Stimulated activated CD8-positive, alpha-beta memory T cell treated with anti-CD3 and anti-CD28 coated beads, Interleukin-2, amount 100 ng/mL, for 1 hour (primary cell): ENCODE measurements at places on chromosomes 2 and 18.

GRCh38 chr2:30231996-30232800 lies 864 bp downstream of the LBH start:
- peak; percentile 56 for DNase-seq

- DNase-seq = no peak
Measured at GRCh38 chr2:121649149-121649595, at the start of gene CLASP1. CLASP1 (minus strand) TSS chr2:121649462; CDS start chr2:121605895, 43,567 bp downstream.

DNA sequence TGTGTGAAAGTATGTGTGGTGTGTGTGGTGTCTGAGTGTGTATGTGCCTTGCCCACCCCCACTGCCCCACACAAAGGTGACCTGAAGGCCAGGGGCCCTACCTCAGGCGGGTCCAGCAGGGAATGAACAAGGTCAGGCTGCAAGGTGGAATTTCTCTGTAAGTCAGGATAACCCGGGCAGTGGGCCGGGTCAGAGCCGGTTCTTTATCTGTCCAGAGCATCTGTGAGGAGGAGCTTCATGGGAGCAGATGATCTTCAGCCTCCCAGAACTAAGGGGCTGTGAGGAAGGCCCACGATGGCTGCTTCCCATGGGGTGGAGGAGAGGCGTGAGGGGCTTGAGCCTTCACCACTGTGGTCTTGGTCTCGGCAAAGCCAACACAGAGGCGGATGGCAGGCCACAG lies 150.3 kb downstream of the TFCP2L1 start:
- no peak for DNase-seq

DNA sequence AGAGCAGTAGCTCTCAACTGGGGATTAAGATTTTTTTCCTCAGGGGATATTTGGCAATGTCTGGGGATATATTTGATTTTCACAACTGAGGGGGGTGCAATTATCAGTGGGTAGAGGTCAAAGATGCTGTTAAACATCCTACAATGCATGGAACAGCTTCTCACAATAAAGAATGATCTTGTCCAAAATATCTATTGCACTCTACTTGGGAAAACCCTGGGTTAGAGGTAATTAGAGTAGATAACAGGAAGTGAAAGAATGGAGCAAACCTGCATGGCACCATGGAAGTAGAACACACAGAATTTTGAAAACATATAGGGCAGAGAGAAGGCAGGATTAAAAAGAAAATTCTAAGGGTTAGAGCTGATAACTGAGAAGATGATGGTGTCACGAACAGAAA lies 26.4 kb upstream of the PPM1B start:
- DNase-seq = no peak

- DNase-seq = no peak
Measured at GRCh38 chr2:70103531-70104061, 16.3 kb downstream of the PCBP1 start.

- no peak for DNase-seq
Measured at GRCh38 chr2:31729065-31729439, 148.3 kb upstream of the SRD5A2 start.

GRCh38 chr18:55404832-55405465 lies 183.0 kb downstream of the TCF4 start:
- no peak for DNase-seq

DNA sequence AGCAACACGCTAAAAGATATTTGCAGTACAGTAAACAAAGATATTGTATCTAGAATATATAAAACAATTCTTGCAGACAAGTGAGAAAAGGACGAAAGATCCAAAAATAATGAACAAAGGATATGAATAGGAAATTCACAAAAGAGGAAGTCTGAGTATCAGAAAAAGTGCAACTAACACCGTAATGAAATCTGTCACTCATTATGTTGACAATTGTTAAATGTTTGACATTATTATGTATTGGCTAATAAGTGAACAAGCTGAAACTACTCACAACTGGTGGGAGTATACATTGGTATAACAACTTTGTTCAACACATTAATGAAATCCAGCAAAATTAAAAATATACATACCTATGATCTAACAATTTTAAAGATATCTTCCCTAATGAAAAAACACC lies 36.7 kb upstream of the ASXL3 start:
- DNase-seq = no peak

DNA sequence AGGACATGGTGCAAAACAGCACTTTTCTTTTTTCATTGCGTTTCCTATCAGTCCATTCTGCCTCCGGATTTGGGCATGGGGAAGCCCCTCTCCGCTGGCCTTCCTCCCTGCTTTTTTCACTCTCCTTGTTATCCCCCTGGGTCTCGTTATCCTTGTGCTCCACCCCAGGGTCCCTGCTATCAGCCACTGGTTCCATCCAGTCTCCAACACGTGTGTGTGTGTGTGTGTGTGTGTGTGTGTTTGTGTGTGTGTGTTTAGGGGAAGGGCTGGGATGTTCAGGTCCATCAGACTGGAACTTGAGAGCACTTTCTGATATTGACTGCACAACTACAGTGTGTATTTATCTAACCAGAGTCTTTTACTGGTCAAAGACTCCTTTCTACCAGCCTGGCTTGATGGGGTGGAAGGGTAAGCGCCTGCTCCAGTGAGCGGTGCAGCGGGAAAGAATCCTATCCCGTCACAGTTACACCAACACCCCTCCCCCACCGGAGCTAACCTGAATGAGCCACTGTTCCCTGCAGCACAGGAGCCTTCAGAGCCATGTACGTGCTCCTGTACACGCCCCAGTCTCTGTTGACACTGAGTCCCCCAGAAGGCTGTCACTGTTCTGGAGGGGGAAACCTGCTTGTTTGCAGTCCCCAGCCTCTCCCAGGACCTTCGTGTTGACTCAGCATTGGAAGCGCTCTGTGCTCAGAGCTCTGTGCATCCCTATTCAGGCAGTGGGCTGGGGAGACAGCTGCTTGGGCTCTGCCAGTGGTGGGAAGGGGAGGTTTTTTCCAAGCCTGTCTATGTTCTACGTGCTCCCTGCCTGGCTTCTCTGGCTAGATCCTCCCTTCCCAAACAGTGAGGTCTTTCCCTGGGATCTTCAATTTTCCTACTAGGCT lies 4.6 kb downstream of the INHA start:
- no peak for DNase-seq

- no peak for DNase-seq
Measured at GRCh38 chr2:200929334-200930249, 33.9 kb downstream of the ORC2 start.

DNA sequence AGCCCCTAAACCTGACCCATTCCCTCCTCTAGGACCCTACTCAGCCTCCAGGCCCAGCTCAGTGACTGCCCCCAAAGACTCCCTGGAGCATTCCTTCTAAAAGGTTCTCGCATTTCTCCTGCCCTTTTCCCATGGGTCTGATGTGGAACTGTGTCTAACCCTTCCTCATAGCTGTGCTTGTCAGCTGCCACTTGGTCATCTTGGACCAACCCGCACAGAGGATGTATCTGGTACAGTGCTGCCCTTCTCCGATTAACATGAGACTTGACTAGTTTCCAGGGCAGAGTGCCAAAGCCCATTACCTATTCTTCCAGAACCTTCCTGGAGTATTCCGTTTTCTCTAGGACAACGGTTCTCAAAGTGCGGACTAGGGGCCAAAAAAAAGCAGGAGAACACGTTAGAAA lies 518 bp upstream of the NFU1 start:
- DNase-seq = no peak

DNA sequence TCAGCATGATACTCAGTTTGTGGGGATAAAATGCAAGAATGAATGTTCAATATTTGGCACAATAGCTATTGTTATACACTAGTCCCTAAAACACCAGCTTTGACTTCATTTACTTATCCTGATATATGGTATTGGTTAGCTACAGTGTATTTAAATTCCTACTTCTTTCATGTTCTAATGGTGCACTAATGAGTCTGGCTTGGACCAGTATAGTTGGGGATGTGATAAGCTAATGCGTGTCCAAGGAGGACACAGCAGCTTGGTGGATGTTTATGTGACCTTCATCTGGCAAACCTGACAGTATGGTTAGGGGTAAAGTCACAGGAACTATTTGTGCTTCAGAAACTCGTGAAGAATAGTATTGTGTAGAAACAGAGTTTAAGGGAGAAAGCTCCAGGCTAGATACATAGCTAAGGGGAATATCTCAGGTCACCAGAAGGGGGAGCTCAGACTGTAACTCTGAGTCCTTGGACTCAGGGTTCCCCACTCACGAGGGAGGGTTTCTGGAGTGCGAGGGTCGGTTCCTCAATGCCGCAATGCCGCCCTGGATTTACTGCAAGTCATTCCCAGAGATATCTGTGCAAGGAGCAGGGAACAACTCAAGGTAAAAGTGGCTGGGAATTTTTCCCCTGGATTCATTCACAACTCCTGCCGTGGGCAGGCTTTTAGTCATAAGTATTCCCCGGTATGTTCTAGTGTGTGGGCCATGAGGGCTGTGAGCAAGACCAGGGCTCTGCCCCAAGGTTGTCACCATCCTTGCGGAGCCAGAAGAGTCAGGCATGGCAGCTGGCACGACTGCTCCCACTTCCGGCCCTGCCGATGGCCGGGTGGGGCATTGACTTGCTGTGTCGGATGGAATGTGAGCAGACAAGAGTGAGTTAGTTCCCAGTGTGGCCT lies 14.5 kb downstream of the IL1R2 start:
- DNase-seq = no peak
